GM03348 (cell line): ENCODE measurements at places on chromosomes 5 and 9.

- DNase-seq: peak; percentile 84
Measured at GRCh38 chr9:76255781-76256455, 138.3 kb downstream of the RFK start.

DNA sequence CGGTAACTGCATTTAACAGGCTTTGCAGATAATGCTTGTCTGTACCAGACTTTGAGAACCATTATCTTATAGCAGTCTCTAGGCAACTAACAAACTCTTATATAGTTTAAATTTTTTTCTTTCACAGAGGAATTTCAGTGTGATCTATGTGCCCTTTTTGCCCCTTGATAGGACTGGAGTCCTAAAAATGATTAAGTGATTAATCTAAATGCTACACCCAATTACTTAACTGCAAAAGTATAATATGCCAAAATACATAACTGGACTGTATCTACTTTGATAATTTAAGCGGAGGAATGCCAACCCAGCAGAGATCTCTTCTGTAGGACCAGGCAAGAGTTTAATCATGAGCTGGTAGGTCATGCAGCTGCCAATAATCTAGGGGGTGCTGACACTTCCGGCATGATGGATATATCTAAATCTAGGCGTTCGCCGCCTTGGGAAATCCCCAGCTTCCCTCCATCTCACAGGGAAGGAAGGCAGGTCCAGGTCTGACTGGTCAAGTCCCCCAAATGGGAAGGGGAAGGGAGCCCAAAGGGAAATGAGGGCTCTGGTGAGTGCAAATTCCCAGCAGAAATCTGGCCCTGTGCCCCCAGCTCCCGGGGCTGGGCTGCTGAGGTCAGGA lies 205.6 kb downstream of the GAPVD1 start:
- DNase-seq: no peak

DNA sequence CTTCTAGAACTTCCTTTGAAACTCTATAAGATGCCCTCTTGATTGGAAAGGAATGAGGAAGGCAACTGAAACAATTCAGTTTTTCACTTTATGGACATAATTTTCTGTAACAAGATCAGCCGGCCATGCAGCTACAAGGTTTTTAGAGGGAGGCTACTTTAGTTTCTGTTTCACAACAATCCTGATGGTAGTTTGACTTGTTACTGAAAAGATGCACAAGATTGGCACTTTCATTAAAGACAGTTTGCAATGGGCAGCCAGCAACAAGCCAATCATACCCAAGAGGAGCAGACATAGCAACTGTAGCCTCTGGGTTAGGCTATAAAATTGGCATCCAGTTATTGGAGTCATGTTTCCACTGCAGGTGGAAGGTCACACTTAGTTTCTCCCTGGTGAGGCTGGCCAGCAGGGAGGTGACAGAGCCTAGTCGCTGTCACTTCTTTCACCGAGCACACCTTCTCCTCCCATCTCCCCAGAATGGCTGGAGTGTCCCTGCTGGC lies 74.3 kb upstream of the TGFBR1 start:
- DNase-seq: no peak

- DNase-seq: no peak
Measured at GRCh38 chr9:85978496-85978895, 37.5 kb downstream of the NAA35 start.

DNA sequence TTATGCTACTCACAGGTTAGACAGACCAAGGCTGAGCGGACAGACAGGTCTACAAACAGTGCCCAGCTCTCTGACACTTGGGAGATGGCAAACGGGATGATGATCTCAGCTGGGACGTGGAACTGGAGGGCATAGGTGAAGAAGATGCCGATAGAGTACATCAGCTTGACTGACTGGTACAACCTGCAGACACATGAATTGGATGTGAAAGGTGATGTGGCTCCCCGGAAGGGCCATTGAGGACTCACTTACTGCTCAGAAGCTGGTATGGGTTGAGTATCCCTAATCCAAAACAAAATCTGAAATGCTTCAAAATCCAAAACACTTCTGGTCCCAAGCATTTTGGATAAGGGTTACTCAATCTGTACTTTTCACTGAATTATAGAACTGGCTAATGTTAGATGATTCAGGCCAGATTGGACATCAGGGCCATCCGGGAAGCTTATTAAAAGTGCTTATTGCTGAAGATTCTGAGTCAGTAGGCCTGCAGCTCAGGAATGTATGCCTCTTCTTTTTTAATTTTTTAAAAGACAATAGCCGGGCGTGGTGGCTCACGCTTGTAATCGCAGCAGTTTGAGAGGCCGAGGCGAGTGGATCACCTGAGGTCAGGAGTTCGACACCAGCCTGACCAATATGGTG lies 22.4 kb downstream of the SLC36A3 start:
- no peak for DNase-seq

- DNase-seq: peak; percentile 16
Measured at GRCh38 chr9:115057559-115057958, 60.4 kb downstream of the TNC start.

DNA sequence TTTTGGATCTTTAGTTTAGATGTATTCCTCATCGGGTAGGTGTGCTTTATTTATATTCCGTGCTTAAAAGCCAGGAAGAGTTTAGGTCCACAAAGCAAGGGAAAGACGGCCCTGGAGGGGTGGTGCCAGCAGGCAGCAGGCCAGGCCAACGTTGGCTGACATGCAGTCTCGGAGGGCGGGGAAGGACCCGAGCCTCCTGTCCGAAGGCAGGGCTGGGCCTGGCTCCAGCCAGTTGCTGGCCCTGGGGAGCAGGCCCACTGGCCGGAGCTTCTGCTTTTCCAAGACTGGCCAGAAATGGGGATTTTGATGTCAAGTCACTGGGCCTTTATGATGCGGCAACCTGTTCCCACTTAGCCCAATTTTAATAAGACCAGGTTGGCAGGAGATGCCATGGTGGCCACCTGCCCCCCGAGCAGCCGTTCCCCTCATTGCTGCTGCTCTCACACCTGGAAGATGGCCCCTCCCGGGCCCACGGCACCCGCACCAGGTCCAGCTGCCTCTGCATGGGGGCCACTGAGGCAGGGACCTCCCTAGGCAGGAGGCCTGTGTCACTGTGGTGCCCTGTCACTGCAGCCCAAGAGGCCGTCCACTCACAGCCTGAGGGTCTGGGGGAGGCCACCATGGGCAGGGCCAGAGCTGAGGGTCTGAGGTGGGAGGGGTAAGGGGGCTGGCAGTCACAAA lies 23.2 kb downstream of the LPCAT1 start:
- DNase-seq: peak; percentile 45

GRCh38 chr9:71479621-71480020 lies 288.7 kb downstream of the CEMIP2 start:
- no peak for DNase-seq

- no peak for DNase-seq
Measured at GRCh38 chr5:59276917-59277372, 616.6 kb downstream of the PDE4D start.

- no peak for DNase-seq
Measured at GRCh38 chr9:761793-762560, 79.5 kb upstream of the DMRT1 start.

DNA sequence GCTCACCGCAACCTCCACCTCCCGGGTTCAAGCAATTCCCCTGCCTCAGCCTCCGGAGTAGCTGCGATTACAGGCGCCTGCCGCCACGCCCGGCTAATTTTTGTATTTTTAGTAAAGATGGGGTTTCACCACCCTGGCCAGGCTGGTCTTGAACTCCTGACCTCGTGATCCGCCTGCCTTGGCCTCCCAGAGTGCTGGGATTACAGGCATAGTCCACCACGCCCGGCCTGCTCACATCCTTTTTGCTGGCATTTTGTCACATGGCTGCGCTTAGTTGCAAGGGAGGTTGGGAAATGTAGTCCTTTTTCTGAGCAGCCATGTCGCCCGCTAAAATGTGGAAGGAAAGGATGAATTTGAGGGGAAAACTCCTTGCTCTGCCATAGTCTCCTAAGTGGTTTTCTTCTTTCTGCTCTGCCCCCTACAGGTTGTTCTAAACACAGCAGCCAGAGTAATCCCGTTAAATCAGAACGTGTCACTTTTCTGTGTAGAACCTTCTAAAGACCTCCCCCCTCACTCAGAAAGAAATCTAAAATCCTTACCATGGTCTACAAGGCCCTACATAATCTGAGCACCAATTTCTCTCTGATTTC lies 57.8 kb upstream of the HSPA9 start:
- DNase-seq: peak; percentile 72

DNA sequence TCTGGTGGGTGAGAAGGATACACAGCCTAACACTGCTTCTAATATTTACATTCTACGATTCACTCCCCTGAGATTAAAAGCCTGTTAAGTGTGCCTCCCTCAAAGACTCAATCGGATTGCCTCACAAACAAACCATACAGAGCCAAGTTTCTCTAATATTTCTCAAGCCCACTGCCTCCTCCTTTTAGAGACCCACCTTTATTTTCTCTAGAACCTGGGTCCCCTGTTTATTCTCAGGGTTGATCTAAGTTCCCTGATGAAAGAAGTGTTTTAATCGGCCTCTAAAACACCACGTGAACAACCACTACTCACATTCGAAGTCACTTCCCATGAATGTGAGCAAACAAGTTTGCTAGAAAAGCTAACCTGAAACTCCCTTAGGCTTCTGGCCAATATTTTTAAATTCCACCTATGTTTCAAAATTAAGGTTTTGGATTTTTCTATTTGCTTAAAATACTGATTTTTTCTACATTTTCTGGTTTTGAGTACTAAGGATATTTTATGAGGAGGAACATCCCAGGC lies 76.5 kb downstream of the GLIS3 start:
- no peak for DNase-seq

- DNase-seq: peak; percentile 69
Measured at GRCh38 chr5:73902327-73903051, 276.5 kb downstream of the ARHGEF28 start.

DNA sequence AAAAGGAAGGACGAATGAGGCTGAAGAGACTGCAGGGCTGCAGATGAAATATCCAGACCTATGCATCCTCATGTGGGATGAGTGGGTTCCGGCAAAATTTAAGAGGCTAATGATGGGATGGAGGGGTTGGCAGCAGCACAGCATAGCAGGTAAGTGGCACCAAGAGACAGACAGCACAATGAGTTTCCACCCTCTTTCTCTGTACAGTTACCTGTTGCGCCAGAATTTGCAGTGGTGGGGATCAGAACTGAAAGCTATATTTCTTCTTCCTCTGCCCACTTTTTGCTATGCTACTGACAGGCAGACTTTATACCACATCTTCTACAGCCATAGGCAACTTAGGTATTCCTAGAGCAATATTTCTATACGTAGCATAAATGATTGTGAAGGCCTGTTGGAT lies 227.0 kb downstream of the EPB41L4A start:
- no peak for DNase-seq

DNA sequence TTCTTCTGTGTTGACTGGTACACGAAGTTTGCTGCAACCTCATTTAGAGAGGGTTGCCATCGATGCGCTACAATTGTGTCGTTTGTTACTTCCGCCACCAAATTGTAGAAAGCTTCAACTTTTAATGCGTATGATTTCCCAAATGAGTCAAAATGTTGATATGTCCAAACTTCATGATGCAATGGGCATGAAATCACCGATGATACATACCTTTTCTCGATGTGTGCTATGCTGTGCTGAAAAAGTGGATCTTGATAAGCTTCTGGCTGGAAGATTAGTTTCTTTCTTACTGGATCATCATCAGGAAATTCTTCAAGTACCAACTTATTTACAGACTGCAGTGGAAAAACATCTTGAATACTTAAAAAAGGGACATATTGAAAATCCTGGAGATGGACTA lies 65.7 kb downstream of the TMEM38B start:
- no peak for DNase-seq

GRCh38 chr5:95216136-95216955 lies 68.5 kb downstream of the MCTP1 start:
- DNase-seq: no peak

DNA sequence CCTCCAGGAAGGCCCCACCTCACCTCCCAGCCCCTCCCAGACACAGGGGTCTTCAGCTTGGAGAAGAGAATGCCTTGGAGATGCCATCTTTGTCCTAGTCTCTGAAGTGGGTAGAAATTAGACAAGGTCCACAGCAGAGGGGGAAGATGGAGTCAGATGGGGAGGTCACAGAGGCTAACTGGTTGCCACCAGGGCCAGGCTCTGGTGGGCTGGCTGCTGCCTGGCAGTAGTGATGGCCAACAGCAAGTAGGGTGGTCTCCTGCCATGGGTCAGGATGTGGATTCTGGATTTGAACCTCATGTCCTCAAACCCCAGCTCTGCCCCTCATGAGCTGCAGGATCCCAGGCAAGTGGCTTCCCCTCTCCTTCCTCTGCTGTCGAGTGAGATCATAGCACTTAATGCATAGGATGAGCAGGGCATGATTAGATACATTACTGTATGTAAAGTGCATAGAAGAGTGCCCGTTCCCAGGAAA lies 38.7 kb upstream of the NEK6 start:
- no peak for DNase-seq

DNA sequence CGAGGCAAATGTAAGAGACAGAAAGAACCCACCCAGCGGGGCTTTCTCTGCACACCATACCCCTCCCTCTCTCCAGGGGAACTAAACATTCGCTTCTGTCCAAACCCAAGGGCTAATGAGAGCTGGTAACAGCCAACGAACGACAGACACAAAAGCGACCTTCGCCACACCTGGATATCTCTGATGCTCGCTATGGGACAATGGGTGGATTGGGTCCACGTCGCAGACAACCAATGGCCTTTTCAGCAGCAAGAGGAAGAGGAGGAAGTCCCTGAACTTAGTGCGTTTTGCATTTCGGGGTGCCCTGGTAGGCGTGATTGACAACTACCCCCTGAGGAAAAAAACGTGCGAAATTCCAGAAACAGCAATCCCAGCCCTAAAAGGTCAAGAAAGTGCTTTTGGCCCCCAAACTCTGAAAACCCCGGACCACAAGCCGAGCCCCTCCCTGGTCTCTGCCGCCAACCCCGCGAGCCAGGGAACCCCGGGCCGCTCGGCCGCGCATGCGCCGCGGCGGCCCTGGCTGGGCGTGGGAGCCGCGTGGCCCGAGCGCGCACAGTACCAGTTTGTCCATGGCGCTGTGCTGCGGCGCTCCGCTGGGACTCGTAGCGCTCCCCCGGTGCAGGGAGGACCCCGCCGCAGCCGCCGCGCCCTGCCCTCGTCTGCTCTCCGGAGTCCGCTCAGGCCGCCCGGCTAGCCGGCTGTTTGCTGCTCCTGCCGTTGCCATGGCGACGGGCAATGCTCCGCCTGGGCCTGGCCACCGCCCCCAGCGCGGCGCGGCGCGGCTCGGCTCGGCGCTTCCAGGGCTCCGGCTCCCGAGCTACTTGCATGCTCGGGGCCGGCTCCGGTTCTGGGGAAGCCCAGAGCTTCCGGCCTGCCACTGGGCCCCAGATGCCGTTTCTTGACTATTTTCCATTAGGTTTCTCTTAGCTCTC lies 66.9 kb upstream of the DNAH5 start:
- peak; percentile 97 for DNase-seq

DNA sequence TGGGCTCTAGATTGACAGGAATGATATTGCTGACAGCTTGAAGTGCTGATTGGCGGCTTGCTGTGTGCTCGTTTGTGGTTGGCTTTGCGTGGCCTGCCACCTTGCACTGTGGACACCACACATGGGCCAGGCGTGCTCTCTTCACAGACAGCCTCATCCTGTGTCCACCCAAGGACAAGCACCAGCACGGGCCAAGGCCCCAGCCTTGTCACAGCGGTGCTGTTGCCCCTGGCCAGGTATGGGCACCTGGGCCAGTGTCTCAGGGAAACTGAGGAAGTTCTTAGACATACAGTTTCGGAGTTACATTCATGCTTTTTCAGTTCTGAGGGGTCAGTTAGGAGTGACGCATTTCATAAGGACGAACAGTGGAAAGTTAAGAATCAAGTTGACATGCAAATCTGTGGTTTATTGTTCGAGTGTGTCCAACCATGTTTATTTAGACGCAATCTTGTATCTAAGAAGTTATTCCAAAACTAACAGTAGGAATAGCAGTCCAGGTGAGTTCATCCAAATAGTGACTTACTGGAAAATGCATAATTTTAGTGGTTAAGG lies 125.9 kb downstream of the EHMT1 start:
- no peak for DNase-seq

- peak; percentile 47 for DNase-seq
Measured at GRCh38 chr9:79301551-79302391, 270.0 kb upstream of the TLE4 start.
